AG08395 (cell line): ENCODE measurements at places on chromosomes 12 and 14.

- no peak for DNase-seq
Observed at GRCh38 chr12:113515082-113515856, 43.6 kb upstream of the LHX5 start.

GRCh38 chr12:116372815-116373214 lies 95.3 kb upstream of the MED13L start:
- no peak for DNase-seq

- DNase-seq, result no peak
Observed at GRCh38 chr12:112710414-112710813, 81.1 kb upstream of the RPH3A start.

DNA sequence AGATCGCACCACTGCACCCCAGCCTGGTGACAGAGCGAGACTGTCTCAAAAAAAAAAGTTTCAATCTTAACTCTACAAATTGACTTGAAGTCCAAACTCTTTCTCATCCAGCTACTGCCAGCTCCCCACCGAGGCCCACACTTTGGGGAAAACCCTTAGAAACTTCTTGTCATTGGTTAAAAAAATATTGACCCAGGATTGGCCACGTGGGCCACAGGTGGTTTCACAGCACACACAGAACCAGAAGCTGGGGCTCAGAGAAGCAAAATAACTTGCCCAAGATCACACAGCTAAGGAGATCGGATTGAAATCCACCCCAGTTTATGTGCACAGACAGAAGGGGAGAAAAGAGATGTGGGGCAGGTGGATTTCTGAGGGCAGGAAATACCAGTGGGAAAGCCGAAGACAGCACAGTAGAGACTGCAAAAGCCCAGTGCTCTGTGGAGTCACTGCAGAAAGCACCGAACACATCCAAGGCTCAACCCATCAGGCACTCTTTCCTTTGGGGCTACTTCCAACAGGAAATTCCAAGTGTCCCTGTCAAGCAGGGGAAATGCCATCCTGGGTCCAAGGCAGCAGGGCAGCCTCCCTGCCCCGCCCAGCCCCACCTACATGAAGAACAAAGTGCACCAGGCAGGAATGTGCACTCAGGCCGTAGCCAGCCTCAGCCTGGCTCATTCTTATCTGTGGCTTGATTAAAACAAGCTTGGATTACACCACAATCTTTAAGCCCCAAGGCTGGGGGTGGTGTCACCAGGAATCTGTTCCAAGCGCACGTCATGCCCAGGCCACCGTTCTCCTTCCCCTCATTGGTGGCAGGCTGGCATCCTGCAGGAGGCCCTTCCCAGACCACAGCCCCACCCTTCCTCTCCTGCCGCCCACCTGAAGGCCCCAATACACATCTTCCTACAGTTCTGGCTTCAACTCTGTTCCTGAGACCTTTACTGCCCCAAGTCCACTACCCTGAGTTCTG lies 72.5 kb downstream of the ITPK1 start:
- DNase-seq, result peak; percentile 77
